Retinal pigment epithelial cell (primary cell): ENCODE measurements at places on chromosomes 7 and 10.

DNA sequence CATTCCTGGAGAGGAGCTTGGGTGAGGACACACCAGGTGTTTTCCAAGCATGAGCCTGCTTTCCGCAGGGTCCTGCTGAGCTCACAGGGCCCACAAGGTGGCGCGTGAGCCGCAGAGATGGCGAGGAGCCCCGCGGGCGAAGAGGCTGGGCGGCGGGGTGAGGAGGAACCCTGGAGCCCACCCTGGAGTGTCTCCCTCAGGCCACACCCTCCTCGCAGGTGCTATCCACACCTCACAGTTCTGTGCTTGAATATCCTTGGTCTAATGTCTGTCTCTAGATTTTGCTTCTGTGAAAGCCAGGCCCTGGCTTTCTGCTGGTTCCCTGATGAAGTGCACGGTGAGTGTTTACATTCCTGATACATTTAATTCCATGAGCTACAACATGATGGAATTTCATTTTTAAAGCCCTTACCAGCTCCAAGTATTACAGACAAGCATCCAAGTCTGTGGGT lies 433.6 kb downstream of the ACTR3B start:
- no peak for DNase-seq

- no peak for DNase-seq
These were observed 384.2 kb upstream of the LRGUK start for GRCh38 chr7:133742709-133743538.

- DNase-seq, result no peak
These were observed 168.9 kb downstream of the CSTF2T start for GRCh38 chr10:51530541-51530940.

GRCh38 chr7:107150375-107151073 lies 18.3 kb upstream of the HBP1 start:
- no peak for DNase-seq

- DNase-seq, result no peak
These were observed 17.5 kb downstream of the LAMB4 start for GRCh38 chr7:108112683-108113082.

DNA sequence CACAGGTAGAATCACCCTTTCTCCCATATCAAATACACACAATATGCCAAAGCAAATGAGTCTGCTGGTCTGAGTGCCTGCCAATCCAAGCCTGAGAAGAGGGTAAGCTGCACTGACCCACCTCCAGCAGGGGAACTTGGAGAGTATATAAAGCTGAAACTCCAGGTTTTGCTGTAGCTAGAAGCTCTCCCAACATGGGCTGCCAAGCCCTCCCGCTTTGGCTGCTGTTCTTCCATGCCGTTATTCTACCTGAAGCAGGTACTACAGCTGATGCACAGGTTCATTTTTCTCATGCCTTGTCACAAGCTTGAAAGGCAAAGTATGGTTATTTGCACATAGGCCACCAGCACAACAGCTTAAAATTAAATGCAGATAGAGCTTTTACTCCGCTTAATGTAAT lies 21.5 kb upstream of the C10orf120 start:
- DNase-seq, result no peak

- no peak for DNase-seq
These were observed 402 bp upstream of the TMEM168 start for GRCh38 chr7:112790586-112791003.

GRCh38 chr7:150977382-150978125 lies 567 bp downstream of the KCNH2 start:
- DNase-seq, result no peak

GRCh38 chr10:75919913-75920312 lies 488.5 kb downstream of the LRMDA start:
- DNase-seq, result no peak

DNA sequence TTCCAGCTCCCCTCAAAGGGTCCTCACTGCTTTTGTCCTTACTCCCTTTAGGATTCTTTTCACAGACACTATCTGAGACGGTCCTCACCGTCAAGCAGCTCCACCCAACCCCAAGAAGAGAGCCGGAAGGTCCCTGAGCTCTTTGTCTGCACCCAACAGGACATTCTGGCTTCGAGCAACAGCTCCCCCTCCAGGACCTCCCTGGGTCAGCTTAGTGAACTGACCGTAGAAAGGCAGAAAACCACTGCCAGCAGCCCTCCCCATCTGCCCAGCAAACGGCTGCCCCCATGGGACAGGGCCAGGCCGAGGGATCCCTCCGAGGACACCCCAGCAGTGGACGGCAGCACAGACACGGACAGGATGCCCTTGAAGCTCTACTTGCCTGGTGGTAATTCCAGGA lies 19.9 kb downstream of the MINDY4 start:
- no peak for DNase-seq

GRCh38 chr7:2497500-2498336 lies 21.5 kb upstream of the GRIFIN start:
- DNase-seq, result no peak

GRCh38 chr7:151296202-151296992 lies 45.2 kb upstream of the NUB1 start:
- DNase-seq, result no peak

GRCh38 chr7:29217113-29217512 lies 22.5 kb downstream of the CHN2 start:
- DNase-seq, result no peak

DNA sequence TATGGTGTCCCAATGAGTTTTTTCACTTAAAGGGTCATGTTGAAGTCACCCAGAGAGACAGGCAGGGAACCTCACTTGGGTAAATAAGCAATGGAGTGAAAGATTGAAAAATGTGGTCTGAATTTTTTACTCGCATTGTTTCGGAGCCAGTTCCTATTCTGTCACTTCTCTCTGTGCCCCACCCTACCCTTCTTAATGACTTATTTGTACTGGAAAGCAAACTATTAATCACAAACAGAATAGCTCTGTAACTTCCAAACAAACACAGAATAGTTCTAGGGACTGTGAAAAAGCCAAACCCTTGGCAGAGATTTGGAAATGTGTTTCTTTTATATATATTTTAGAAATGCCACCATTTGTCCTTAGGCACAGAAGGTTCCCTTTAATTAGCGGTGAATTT lies 76.0 kb downstream of the LRMDA start:
- no peak for DNase-seq

DNA sequence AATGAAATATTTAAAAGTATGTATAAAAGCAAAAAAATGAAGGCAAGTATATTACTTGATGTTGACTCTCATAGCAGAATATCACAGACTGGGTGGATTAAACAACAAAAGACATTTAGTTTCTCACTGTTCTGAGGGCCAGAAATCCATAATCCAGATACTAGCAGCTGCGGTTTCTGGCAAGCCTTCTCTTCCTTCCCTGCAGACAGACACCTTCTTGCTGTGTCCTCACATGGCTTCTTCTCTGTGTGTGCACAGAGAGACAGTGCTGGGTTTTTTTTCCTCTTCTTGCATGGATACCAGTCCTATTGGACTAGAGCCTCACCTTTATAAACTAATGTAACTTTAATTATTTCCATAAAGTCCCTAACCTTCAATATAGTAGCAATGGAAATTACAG lies 127.9 kb upstream of the AKR1E2 start:
- no peak for DNase-seq

GRCh38 chr7:17554341-17555015 lies 256.0 kb downstream of the AHR start:
- DNase-seq, result no peak

DNA sequence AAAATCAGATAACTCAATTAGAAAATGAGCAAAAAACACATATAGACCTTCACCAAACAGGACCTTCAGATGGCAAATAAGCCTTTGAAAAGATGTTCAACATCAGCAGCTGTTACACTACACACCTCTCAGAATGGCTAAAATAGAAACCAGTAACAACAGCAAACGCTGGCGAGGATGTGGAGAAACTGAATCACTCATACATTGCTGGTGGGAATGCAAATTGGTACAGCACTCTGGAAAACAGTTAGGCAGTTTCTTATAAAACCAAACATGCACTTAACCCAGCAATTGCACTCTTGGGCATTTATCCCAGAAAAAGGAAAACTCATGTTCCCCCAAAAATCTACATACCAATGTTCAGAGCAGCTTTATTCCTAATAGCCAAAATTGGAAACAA lies 37.7 kb upstream of the SMARCD3 start:
- no peak for DNase-seq

DNA sequence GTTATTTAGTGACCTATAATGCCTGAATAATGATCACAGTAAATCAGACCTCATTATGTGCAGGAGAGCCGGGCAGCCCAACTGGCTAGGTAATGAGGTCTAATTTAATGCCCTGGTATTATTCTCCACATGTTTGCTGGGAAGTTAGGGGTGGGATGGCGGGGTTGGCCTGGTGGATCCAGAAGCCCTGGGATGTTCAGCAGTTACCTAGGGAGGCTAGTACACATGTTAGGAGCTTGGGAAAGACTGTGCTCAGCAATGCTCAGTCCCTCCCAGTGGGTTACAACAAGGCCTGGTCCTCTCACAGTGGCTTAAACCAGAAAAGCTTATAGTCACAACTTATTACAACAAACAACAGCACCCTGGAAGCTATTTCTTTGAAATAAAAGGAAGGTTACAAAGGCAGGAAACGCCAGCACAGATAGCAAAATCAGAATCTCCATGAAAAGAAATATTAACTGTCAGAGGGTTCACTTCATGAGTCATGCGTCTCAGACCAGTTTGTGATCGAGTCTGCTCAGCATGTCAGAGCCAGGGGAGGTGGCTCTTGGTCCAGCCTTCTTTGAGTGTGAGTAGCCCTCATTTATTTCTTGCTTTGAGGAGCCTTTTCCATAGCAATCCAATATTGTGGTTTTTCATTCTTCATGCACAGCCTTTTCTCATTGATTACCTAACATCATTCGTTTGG lies 418.6 kb upstream of the NPVF start:
- no peak for DNase-seq

GRCh38 chr10:24433705-24434104 lies 224.8 kb downstream of the KIAA1217 start:
- no peak for DNase-seq
